ENCODE measurements at places on chromosomes 3 and 15.

GRCh38 chr3:119664850-119665379, 4.5 kb upstream of the POPDC2 start:
- no peak for DNase-seq

- DNase-seq, result no peak
Observed at GRCh38 chr15:64837502-64837901, 4.2 kb upstream of the PLEKHO2 start.

GRCh38 chr3:188890572-188891270, 281.1 kb upstream of the TPRG1 start:
- no peak for DNase-seq

GRCh38 chr3:15337963-15338362, 5.6 kb upstream of the SH3BP5 start:
- DNase-seq, result no peak

GRCh38 chr15:70478251-70478990, 284.9 kb downstream of the UACA start:
- DNase-seq, result no peak

- DNase-seq, result no peak
Observed at GRCh38 chr3:48573973-48574585, 10.5 kb upstream of the UCN2 start.

DNA sequence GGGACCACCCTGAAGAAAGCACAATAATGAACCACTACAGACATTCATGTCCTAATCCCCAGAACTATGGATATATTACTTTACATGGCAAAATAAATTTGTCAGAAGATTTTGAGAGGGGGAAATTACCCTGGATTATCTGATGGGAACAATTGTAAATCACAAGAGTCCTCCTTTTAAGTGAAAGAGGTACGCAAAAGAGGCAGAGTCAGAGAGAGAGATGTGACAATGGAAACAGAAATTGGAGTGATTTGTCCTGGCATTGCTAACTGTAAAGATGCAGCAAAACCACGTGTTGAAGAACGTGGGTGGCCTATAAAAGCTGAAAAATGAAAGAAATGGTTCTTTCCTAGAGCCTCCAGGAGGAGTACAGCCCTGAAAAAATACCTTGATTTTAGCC, 1121.4 kb upstream of the ALCAM start:
- no peak for DNase-seq

DNA sequence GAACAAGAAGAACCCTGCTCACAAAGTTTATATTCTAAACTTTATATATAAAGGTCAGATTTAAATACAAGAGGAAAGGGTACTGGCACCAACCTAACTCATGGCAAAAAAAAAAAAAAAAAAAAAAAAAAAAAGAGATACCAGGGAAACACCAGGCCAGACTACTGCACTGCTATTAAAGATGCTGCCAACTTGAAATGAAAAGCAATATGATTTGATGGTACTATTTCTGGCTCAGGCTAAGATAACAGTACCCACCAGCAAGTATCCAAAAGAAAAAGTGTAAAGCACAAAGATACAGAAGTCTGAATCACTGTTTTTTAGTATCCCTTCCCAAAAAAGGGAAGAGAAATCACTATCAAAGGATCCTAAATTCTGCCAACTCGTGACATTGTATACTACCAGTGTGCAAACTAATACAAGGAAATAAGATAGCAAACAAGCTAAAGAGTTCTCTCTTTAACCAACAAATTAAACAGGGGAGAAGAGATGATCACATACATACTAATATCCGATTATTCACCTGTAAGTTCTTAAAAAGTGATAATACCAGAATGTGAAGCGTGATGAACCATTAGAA, 28.4 kb downstream of the PEAK1 start:
- no peak for DNase-seq
